ENCODE measurements at places on chromosomes 4 and X.

DNA sequence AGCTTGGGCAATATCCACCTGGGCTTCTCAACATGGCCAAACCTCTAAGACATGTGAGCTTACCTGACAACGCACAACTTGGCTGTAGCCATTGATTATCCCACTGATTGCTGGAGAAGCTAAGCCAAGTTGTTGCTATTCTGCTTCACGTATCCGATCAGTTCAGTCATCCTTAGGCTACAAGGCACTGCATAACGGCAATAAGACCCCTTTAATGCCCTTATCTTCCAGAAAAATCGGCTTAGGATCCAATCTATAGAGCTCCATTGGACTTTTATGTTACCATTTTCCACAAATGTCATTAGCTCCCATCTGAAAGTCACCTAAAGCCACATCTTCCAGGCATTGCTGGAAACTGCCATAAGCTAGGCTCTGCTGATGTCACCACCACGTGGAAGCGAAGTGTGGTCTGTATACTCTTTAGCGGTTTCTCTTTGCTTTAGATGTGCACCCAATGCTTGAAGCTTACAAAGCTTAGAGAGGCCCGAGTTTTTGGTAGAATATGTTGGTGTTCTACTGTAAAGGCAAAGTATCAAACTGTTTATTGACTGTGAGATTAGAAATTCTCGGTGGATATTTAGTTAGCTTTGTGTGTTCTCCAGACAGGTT lies 163.1 kb downstream of the CPE start:
- DNase-seq = no peak

- no peak for DNase-seq
Observed at GRCh38 chrX:68354879-68355628, 78.2 kb downstream of the OPHN1 start.

DNA sequence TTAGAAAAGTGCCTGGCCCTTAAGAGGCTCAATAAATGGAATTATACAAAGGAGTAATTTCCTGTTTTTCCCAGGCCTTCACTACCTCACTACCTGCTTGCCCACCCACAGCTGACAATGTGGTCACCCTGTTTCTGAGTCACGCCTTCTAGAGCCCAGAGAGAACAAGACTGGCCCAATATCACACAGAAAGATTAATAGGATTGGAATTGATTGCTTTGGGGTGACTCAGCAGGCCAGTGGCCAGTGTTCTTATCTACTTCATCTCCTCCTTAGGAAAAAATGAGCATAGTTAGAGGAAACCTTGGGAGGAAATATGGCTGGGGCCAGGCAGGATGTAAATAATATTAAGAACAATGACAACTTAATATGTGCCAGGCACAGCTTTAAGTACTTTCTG lies 4.5 kb upstream of the FGF16 start:
- no peak for DNase-seq

DNA sequence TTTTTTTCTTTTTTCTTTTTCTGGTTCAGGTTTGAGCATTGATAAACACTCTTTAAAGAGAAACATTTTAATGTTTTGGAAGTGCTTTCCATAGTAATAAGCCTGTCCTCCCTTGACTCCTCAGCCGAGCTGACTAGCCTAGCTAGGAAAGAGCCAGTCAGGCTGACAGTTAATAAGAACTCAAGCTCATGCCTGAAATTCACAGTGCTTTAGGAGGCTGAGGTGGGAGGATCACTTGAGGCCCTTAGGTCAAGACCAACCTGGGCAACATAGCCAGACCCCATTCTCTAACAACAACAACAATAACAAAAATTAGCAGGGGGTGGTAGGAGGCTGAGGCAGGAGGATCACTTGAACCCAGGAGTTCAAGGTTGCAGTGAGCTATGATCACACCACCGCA lies 53.4 kb upstream of the ZCCHC13 start:
- no peak for DNase-seq

DNA sequence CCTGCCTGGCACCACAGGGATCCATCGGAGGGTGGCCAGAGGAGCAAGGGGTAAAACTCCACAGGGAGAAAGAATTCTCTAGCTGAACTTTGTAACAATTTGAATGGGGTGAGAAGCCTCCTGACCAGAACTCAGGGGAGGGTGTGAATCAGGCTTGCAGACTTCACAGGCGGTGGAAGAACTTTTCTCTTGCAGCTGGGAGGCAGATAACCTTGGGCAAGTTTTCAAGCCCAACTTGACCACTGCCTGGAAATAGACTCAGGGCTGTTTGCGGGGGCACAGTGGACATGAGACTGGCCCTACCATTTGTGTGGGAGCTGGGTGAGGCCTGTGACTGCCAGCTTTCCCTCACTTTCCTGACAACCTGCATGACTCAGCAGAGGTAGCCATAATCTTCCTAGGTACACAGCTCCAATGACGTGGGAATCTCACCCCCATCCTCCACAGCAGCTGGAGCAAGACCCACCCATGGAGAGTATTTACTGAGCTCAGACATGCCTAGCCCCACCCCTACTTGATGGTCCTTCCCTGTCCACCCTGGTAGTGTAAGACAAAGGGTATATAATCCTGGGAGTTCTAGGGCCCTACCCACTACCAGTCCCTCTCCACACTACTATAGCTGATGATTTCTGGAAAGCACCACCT lies 210.0 kb upstream of the AGTR2 start:
- no peak for DNase-seq

- DNase-seq = no peak
Observed at GRCh38 chr4:56271131-56271530, 116.2 kb downstream of the AASDH start.

Data from activated naive CD4-positive, alpha-beta T cell treated with anti-CD3 and anti-CD28 coated beads, Interleukin-2, amount 50 U/mL, for 72 hours (primary cell).